ENCODE measurements at places on chromosomes 3 and 15.

GRCh38 chr15:88470625-88471372 lies 3.3 kb downstream of the MRPS11 start:
- no peak for DNase-seq

GRCh38 chr3:145716519-145716918 lies 444.5 kb downstream of the PLOD2 start:
- peak; percentile 85 for DNase-seq

DNA sequence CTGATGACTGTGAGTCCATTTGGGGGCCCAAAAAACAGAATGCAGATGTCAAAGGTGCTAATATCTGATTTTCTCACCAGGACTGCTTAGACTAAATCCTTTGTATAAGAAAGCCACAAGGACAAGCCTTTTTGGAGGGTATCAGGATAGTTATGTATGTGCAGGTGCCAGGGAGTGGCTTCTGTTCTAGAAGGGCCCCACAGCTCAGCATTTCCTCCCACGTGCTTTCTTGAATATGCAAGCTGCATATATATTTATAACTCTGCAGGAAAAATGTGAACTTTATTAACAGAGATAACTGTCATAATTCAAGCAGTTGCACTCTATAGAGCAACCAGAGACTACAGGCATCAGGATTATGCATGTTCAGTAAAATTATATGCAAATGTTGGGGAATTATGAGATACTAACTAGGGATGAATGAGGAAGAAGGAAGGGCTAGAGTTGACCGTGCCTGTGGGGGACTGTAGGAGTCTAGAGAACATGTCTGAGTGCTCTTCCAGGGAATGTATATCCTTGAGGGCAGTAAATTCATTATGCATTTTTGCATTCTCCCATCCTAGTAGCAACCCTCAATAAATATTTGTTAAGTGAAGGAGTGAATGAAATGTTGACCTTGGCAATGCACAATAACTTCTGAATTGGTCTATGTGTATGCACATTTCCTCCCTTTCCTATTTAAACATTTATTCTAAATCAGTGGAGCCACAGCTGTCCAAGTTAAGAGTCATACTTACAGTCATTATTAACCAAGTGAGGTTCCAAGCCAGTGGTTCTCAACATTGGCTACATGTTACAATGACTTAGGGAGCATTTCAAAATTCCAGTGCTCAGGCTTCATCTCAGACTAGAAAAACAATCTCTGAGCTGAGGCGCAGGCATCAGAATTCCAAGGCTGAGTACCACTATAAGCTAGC lies 94.8 kb upstream of the ANKRD28 start:
- peak; percentile 52 for DNase-seq

GRCh38 chr3:134407239-134407625 lies 33.0 kb upstream of the AMOTL2 start:
- peak; percentile 32 for DNase-seq

DNA sequence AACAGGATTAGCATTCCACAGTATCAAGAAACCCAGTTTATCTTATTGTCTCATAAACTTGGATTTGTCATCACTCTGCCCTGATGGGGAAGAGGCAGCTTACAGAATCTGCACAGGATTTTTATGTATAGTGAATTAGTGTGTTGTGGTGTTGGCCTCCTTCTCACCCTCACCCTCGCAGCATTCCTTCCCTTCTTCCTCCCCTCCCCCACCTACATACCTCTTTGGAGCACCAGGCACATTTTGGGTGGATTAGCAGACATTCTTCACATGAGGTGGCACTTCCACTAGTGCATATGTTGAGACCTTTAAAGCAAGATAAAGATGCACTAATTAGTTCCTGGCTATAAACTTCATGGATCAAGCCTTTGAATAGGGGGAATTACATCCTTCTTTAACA lies 13.9 kb downstream of the ITGB5 start:
- peak; percentile 37 for DNase-seq

GRCh38 chr15:50790778-50791453 lies 25.4 kb upstream of the SPPL2A start:
- DNase-seq, result no peak

DNA sequence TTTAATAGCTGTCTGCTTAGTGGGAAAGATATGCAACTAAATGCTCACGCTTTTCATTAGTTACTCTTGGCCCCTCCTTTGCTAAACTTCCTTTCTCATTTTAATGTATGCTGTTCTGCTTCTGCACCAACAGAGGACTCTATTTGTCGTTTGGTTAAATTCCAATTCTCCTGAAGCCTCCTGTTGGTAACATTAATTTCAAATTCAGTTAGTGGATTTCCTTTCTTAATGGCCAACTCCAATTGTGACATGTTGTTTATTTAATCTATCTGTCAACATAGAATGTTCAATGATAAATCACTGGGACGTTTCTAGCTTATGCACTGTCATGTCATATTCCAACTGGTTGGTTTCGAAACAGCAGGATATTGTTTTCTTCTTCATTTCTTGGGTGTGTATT lies 467.4 kb upstream of the BCHE start:
- no peak for DNase-seq

GRCh38 chr3:14561051-14561960 lies 21.2 kb upstream of the GRIP2 start:
- peak; percentile 60 for DNase-seq

DNA sequence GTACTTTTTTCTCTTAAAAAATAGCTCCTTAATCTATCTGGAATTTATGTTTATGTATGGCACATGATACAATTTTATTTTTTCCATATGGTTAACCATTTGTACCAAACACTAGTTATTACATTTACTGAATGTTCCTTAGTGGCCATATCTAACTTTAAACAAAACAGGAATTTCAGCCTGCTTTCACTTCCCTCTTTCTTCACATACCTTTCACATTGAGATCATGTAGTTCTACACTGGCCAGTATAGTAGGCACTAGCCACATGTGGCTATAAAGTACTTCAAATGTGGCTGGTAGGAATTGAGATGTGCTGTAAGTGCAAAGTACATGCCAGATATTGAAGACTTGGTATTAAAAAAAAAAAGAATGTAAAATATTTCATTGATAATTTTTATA lies 4.7 kb upstream of the RYK start:
- DNase-seq, result no peak

DNA sequence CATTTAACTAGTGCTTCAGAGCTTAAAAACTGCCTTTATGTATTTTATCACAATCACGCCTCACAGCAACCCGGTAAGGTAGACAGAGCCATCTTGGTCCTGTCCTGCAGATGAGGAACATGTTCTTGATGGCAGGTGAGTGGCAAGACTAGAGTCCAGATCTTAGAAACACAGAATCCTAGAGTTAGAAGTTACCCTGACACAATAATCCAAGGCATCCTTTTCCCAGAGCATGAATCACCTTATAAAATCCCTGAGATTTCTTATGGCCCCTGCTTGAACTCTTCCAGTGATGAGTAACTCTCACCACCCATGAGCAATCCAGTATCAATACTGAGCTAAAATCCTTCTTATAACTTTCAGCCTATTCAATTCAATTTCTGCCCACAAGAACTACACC lies 16.9 kb downstream of the POPDC2 start:
- DNase-seq, result peak; percentile 82

DNA sequence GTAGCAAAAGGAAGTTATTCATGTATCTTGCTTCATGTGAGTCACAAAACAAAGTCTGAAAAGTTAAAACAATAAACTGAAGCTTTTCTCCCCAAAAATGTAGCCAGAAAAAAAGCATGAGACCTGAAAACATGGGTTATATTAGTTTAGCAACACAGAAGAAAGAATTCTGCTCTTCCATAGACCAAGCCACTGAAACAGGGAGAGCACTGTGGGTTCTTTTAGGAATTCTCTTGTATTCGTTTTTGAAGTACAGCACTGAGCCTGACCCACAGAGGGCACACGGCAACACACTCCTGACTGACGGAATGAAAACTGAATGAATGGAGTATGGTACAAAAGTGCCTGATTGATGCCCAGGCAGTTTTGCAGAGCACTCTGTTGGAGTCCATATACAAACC lies 66.6 kb downstream of the TM4SF4 start:
- peak; percentile 53 for DNase-seq

DNA sequence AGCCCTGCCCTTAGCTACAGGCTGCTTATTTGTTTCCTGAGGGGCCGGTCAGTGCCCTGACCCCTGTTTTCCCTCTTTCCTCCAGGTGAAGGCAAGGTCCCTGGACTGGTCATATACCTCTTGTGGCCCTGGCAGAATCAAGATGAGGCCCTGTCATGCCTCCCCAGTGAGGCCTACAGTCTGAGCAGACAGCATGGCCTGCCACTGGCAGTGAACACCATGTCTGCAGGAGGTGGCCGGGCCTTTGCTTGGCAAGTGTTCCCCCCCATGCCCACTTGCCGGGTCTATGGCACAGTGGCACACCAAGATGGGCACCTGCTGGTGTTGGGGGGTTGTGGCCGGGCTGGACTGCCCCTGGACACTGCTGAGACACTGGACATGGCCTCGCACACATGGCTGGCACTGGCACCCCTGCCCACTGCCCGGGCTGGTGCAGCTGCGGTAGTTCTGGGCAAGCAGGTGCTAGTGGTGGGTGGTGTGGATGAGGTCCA lies 1.2 kb downstream of the KLHDC8B start:
- DNase-seq, result no peak

DNA sequence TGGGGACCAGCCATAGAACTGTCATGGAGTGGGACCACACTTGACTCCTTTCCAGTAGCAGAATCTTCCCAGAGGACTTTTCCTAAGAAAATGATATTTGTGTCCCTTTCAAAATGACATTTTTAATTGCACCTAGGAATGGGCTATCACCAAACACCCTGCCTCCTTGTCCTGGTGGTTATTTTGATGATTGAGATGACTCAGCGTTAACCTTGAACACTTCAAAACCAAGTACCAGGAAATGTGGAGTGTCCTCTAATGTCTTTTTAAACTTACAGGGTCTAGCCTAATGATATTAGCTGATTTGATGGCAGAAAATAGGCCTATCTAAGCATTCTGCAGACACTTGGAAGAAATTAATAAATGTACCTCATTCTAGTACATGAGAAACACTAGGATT lies 90.7 kb downstream of the HHLA2 start:
- no peak for DNase-seq

GRCh38 chr3:43291546-43291945 lies 5.2 kb downstream of the SNRK start:
- peak; percentile 10 for DNase-seq

GRCh38 chr15:55802600-55803376 lies 59.8 kb upstream of the PRTG start:
- DNase-seq, result no peak

- DNase-seq, result no peak
These were observed 130.3 kb downstream of the THSD4 start for GRCh38 chr15:71245588-71245987.

- no peak for DNase-seq
These were observed 808 bp downstream of the BCL6 start for GRCh38 chr3:187744169-187745151.

- DNase-seq, result no peak
These were observed 14.9 kb downstream of the DPH3 start for GRCh38 chr3:16249886-16250285.

DNA sequence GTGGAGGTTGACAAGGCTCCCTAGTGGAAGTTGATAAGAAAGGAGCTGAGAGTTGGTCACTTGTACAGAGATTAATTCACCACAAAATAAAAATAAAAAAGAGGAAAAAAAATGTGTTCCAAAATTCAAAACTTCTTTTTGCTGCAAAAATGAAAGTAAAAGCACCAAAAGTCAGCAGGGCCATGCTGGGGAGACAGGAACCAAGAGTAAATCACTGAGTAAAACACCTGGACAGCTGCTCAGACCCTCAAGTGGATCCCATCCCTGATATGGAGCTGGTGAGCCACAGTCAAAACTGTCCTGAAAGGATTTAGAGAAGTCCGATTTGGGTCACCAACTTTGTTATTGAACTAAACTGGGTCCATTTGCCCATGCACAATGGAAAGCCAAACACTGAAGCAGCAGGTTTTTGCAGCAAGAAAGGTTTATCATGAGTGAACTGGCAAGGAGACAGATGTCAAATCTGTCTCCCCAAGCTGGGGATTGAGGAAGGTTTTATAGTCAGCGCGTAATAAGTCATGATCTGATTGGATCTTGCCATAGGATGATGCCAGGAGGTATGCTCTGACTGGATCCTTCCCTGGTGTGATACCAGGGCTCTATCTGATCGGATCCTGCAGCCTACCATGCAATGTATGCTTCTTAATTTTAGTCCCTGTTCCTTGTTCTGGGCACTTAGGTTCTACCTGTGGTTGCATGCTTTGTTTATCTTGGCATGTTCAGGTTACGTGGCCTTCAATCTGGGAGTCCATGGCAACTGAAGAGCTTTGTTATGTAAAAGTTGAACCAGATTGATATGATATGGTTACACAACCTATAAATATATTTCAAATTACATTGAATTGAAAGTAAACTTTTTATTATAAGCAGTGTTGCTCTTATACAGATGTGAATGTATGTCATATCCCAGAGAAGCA lies 313.2 kb downstream of the POLQ start:
- DNase-seq, result no peak

DNA sequence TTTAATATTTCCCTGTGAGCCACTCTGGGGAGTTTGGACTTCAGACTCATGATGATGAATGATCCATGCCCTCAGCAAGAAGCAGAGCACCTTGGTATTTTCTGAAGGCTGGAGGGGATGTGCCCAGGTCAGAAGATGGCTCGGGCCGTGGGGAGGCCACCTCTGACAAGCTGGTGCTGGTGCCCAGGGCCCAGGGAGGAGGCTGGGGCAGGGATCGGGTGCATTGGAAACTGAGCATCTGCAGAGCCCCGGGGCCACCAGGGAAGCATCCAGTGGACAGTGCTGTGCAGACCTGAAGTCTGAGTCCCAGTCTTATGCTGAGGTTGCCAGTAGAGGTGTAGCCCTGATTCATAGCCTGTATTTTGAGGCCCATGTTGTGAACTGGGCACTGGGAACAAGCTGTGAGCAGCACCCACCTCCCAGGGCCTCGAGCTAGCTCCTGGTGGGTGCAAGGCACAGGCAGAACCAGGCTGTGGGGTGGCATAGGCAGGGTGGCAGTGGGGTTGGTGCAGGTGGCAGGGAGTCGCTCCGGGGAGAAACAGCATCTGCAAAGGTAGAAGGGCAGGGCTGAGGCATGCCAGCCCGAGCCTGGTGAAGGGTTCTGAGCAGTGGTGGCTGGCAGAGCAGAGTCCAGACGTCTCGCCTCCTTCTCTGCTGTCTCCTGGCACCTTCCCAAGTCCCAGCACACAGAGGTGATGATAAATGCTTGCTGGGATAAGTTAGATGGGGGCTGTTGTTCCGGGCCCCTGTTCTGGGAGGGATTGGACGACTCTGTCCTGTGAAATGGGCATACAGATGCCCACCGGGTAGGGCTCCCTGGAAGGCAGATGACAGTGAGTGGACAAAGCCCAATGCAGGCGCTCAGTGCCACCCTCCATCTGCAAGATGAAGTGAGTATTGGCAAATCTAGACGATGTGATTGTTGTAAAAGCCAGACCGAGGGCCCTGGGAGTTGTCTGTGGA lies 10.6 kb downstream of the DNAJB8 start:
- DNase-seq, result no peak

DNA sequence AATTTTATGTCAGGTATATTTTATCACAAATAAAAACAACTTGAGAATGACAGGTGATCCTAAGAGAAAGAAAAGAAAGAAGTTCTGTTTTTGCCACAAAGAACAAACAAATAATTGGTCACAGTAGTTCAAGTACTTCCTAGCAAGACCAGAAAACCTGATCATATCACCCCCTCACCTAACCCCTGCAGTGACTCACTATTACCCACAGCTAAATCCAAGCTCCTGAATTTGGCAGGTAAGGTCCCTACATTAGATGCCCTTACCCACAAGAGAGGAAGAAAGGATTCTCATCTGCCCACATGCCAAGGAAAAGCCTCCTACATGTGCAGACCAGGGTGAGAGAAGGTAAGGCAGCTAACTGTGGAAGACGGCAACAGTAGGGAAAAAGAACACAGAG lies 4.4 kb downstream of the SSUH2 start:
- DNase-seq, result no peak

- DNase-seq, result no peak
These were observed 16.1 kb downstream of the LYSMD2 start for GRCh38 chr15:51721199-51721960.

Data from fibroblast of skin of abdomen (primary cell).